ENCODE measurements at places on chromosomes 1 and 21. TPM values are rescaled to one million over a fixed set of nuclear protein-coding genes. Genes with fewer than 3 reads are reported as not detected.

Gene LCA5L
- not detected for total RNA-seq

DNA sequence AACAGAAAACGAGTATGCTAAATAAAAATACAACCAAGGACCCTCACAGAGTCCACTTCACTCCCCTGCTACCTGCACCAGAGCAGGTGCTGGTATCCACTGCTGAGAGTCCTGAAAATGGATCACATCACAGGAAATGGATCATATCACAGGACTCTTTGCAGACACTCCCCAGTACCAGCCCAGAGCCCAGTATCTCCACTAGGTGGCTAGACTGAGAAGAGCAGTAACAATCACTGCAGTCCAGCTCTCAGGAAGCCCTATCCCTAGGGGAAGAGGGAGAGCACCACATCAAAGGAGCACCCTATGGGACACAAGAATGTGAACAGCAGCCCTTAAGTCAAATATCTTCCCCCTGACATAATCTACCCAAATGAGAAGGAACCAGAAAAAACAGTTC, 28.0 kb downstream of the AGBL4 start:
- H3K4me1 ChIP-seq = no peaks in the 10 kb centered on the region
- no peak overlapping the region for H3K27ac ChIP-seq
- H3K4me3 ChIP-seq = no peak overlapping the region
- no peak for DNase-seq

DNA sequence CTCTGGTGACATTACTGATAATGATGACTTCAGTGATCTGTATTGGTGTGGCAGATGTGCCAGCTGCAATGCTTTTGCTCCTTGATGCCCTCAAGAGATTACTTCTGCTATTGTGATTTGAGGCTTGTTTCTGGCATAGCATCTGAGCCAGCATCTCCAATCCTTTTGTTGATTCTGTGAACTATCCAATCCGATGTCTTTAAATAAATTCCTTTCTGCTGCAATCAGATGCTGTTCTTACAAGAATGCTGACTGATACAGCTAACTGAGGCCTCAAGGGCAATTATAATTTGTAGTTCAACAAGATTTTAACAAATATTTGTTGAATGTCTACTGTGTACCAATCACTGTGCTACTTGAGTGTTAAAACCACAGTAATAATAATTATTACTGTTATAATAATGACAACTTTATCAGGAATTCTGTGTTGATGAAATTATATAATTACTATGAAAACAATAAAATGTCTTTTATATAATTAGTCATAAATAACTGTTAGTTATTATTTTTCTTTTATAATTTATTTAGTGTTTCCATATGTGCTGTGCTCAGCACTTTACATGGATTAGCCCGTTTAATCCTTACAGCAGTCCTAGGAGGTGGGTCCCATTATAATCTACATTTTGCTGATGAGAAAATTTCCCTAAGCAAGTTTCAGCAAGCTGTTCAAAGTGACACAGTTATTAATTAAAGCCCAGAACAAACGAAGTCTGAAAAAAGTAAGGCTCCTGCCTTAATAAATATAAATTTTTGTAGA, 308.2 kb downstream of the BRINP3 start:
- H3K27ac ChIP-seq = no peak overlapping the region
- H3K4me1 ChIP-seq = no peaks in the 10 kb centered on the region
- no peaks in the 10 kb centered on the region for H3K36me3 ChIP-seq
- no peaks in the 10 kb centered on the region for H3K27me3 ChIP-seq
- no peak for DNase-seq

- DNase-seq = no peak
- H3K4me3 ChIP-seq = no peak overlapping the region
- no peaks in the 10 kb centered on the region for H3K36me3 ChIP-seq
- H3K27ac ChIP-seq = no peak overlapping the region
These were observed 20.8 kb downstream of the DISP3 start for GRCh38 chr1:11499601-11500331.

GRCh38 chr1:15412175-15412800, 2.6 kb downstream of the EFHD2 start:
- peak overlapping the region; percentile 96 for H3K4me3 ChIP-seq
- peak overlapping the region; percentile 82 for H3K27ac ChIP-seq
- peak; percentile 10 for DNase-seq
- H3K27me3 ChIP-seq = peaks cover 16% of the 10 kb centered on the region

GRCh38 chr1:4083231-4084047, 183.4 kb upstream of the C1orf174 start:
- H3K4me3 ChIP-seq = no peak overlapping the region
- DNase-seq = no peak
- no peaks in the 10 kb centered on the region for H3K4me1 ChIP-seq
- H3K27me3 ChIP-seq = no peaks in the 10 kb centered on the region

GRCh38 chr1:116128664-116129063, 17.5 kb downstream of the MAB21L3 start:
- DNase-seq = no peak
- peaks cover 20% of the 10 kb centered on the region for H3K27me3 ChIP-seq
- no peaks in the 10 kb centered on the region for H3K36me3 ChIP-seq
- no peak overlapping the region for H3K4me3 ChIP-seq

DNA sequence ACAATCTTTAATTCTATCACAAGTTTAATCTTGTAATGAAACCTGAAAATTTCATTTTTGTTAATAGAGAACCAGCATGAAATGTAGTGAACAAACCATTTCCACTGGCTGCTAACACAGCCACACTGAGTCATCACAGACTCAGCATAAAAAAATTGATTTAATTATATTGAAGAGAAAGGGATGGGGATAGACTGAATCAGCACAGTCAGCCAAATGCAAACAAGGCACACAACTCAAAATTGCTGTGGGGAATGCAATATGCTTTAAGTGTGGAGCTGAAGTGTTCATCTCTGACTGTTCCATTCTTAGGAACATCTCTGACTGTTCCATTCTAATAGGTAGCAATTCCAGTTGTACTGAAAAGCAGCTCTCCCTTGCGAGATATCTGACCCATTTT, 299.8 kb downstream of the MRPL39 start:
- H3K27me3 ChIP-seq = peaks cover 4% of the 10 kb centered on the region
- H3K4me3 ChIP-seq = no peak overlapping the region
- H3K36me3 ChIP-seq = no peaks in the 10 kb centered on the region
- no peak overlapping the region for H3K27ac ChIP-seq

DNA sequence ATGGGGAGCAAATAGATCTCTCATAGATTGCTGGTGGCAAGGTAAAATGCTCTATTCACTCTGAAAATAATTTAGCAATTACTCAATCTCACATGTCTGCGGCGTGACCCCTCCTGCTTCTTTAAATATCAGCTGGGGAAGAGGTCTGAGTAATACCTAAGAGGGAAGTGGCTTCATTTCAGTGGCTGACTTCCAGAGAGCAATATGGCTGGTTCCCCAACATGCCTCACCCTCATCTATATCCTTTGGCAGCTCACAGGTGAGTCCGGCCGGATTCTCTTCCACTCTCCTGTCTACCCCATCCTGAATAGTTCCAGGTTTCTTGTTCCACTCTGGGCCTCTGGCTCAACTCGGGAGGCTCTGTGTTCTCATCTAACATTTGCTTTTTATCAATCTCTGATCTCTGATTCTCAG, at the start of gene SLAMF7:
TSS of gene SLAMF7 (plus strand) at position 150 of the 414 bp plus-strand sequence. CDS start at position 205, 55 bp downstream.
- peak within 1 kb of the TSS; percentile 95 for H3K27ac ChIP-seq
- H3K4me1 ChIP-seq = peaks cover 68% of the 10 kb centered on the region
- peaks cover 34% of the 10 kb centered on the region for H3K36me3 ChIP-seq
- H3K27me3 ChIP-seq = no peaks in the 10 kb centered on the region

DNA sequence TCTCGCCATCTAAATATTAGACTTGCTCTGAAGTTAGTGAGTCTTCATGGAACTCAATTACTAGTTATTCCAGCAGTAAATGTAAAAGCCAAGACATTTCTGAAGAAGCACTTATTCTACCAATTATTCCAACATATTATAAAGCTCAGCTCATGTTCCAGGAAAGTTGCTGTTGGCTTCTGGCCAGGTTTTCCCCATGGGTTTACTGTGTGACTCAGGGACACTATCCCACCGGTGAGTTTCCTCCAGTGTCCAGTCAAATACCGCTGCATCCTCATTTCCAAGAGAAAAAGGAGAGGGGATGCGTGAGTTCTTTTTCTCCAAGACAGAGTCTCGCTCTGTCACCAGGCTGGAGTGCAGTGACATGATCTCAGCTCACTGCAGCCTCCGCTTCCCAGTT, 9.2 kb upstream of the HHIPL2 start:
- no peak overlapping the region for H3K27ac ChIP-seq
- H3K27me3 ChIP-seq = no peaks in the 10 kb centered on the region
- no peak overlapping the region for H3K4me3 ChIP-seq
- peaks cover 20% of the 10 kb centered on the region for H3K36me3 ChIP-seq
- H3K4me1 ChIP-seq = no peaks in the 10 kb centered on the region
- no peak for DNase-seq
